Stimulated activated CD4-positive, alpha-beta T cell treated with anti-CD3 and anti-CD28 coated beads, Interleukin-4, amount 100 ng/mL, for 1 hour (primary cell): ENCODE measurements at places on chromosomes 6 and 20.

- DNase-seq: no peak
Measured at GRCh38 chr6:31651602-31652191, 764 bp downstream of the BAG6 start.

GRCh38 chr6:129786548-129786947, 74.6 kb downstream of the TMEM244 start:
- no peak for DNase-seq

- no peak for DNase-seq
Measured at GRCh38 chr6:98067375-98067774, 767.0 kb upstream of the POU3F2 start.

DNA sequence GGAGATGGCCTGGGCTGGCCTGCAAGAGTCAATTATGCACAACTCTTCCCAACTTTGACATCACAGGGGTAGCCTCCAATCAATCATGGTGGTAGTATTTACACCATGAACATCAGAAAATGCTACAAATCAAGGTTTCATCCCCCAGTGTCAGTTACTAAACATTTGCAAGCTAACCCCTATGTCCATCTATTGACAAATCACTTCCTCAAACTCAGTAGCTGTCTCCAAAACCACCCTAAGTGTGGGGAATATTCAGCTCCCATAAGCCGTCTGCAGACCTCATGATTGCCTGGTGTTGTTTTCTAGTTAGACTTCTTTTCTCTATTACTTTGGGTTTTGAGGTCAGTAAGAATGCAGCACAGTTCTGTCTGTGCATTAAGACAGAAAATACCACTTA, 200.8 kb upstream of the RIN2 start:
- DNase-seq: no peak

DNA sequence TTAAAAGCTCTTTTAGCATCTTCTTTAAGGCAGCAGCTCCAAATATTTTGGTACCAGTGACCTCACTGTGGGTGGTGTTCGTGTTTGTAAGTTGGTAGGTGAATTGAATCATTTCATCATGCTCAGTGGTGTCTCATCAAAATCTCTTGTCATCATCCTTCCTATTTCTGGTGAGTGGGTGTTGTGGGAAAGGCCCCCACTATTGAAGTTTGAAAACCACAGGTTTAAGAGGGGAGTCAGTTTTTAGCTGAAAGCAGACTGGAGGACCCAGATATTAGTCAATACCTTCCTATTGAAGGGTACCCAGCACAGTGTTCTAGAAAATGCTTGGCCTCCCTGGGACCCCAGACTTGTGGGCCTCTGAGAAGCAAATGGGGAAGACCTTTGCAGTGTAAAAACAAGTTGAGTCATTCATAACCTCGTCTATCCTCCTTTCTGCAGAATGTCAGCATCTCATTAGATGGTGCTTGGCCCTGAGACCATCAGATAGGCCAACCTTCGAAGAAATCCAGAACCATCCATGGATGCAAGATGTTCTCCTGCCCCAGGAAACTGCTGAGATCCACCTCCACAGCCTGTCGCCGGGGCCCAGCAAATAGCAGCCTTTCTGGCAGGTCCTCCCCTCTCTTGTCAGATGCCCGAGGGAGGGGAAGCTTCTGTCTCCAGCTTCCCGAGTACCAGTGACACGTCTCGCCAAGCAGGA, 3.7 kb downstream of the PIM1 start:
- DNase-seq: peak; percentile 48

- DNase-seq: no peak
Measured at GRCh38 chr6:48388044-48388443, 277.0 kb upstream of the PTCHD4 start.

- no peak for DNase-seq
Measured at GRCh38 chr6:146149770-146150169, 120.9 kb downstream of the GRM1 start.

DNA sequence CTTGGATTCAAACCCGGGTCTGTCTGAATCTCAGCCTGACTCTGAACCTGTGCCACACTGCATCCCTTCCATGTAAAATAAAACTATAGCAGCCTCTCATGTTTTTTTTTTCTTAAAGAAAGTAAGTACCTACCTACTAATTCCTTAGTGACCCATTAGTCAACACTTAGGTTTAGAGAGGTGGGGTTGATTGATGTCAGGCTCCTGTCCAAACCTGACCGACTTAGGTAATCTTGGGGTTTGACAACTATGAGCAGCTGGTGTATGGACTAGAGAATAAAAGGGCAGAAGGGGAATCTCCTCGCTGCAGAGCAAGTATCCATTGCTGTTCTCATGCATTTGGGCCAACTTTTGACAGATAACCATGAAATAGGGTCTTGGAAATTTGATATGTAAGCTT, 6.5 kb downstream of the NKAIN2 start:
- no peak for DNase-seq

GRCh38 chr6:168407842-168408241, 33.1 kb upstream of the SMOC2 start:
- no peak for DNase-seq

- DNase-seq: no peak
Measured at GRCh38 chr6:11228935-11229654, 3.4 kb downstream of the NEDD9 start.

- DNase-seq: no peak
Measured at GRCh38 chr6:148110925-148111324, 231.7 kb upstream of the SASH1 start.

- DNase-seq: no peak
Measured at GRCh38 chr6:136306466-136306865, 16.8 kb upstream of the BCLAF1 start.

DNA sequence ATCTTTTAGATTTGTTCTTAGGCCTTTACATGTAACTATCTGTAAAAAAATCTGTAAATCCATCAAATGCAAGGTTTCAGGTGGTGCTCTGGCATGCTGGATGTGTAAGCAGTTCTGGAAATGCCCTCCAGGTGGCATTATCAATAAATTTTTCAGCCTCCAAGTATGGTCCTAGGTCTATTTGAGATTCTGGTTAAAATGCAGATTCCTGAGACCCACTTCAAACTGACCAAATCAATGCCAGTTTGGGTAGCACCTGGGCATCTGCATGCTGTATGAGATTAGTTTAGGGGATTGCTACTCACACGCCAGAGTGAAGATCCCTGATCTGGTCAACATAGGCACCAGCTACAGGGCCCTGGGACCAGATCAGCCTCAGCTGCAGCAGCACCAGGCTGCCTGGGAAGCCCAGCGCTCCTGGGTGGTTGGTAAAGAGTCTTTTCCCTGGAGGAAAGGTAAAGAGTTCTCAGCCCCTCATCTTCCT, 507.3 kb upstream of the CITED2 start:
- no peak for DNase-seq

DNA sequence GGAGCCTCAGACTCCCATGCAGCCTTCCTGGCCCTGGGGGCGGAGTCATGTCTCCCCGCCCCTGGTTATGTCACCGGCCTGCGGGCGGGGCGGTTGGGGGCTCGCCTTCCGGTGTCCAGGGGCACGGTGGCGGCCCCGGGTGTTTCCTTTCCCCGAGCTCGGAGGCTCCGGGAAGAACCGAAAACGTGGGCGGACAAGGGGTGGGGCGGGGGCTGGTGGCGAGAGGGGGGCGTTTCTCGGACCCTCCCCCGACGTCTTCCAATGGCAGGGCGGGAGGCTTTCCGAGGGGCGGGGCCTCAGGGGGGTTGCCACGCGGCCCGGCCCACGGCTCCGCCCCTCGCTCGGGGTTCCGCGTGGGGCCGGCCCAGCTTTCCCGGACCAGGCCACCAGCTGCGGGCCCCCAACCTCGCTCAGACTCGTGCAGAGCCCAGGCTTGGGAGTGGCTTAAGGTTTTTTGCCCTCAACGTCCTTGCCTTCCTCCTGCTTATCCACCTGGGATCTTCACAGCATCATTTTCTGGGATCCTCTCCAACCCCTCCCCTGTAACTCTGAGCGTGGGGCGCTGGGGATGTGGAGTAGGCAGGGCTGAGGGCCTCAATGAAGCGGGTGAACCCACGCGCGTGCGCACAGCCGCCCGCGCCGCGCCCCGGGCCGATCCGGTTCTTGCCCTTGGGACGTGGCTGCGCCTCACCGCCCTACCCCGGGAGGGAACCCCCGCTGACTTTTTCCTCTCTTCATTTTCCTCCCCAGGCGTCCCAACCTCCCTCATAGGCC, 2.1 kb upstream of the NRN1 start:
- DNase-seq: peak; percentile 53

GRCh38 chr20:6618051-6618450, 149.4 kb upstream of the BMP2 start:
- no peak for DNase-seq

DNA sequence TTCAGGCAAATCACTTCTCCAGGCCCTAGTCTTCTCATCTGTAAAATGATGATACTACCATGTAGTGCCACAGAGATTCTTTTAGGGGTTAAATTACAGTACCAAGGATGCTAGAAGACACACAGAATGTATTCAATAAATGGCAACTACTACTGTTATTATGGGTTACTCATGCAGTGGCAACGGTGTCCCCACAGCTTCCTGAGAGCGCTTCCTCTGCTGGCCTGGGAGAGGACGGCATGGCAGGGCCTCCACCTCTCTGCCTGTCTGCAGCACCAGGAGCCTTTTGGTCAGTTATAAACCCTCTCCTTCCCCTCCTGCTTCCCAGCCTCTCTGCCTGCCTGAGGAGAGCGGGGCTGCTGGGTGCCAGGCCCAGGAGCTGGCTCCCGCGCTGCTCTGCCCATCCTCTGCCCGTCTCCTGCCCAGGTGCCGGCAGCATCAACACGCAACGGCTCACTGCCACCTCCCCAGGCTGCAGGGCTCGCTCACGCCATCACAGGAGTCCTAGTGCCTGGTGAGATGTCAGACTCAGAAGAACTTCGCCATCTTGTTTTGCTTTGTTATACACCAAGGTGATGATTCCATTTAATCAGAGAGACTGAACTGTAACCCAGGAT, 170.6 kb downstream of the FOXC1 start:
- no peak for DNase-seq

GRCh38 chr20:1292620-1293019, 26.5 kb downstream of the SNPH start:
- DNase-seq: no peak

- DNase-seq: no peak
Measured at GRCh38 chr20:19465536-19465935, 253.1 kb downstream of the SLC24A3 start.

DNA sequence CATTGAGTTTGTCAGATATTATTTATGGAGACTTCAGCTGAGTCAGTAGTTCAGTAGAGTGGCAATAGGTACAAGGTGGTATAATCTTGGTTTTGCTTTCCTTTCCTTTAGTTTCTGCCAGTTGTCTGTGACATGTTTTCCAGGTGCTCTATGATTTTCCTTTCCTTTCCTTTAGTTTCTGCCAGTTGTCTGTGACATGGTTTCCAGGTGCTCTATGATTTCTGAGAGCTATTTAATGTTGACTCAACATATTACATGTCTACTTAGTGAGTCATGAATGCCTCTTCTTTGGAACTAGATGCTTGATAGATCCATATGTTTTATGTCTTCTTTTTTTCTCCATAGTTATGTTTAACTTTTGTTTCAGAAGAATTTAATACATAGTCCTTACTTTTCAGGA, 186.4 kb upstream of the DEFB112 start:
- DNase-seq: no peak

DNA sequence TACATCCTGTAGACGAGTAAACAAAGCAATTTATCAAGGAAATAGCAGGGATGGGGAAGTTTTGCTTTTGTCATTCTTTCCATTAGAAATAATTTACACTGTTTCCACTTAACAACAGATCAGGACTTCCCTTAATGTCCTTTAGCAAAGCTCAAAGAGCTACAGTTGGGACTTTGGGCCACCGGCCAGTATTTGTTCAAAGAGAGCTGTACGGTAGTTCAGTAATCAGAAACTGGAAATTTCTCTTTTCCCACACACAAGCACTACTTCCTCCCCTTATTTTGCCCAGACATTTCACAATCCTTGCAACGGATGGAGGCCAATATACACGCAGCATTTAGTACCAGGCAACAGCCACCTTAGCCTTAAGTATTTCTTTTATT, 12.1 kb upstream of the HINT3 start:
- no peak for DNase-seq

- DNase-seq: no peak
Measured at GRCh38 chr6:16200321-16200883, 38.0 kb upstream of the GMPR start.

- DNase-seq: no peak
Measured at GRCh38 chr20:15380770-15381169, 1043.4 kb upstream of the FLRT3 start.

GRCh38 chr20:5402903-5403531, 86.3 kb upstream of the PROKR2 start:
- DNase-seq: no peak

DNA sequence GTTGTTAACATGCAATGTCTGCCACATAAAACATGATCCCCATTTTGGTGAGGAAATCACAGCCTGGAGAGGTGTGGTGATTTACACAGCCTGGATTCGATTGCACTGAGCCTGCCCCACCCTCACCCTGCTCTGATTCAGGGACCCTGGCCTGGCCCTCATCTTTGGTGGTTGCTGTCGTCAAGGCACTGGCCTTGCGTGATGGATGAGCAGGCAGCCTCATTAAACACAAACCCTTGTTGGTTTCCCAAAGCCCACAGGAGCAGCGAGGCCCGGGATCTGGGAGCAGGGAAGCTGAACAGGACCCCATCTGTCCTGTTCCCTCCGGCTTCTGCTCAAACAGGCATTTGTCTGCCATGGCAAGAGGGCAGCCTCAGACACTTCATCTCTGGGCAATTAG, 70.8 kb downstream of the CHMP4B start:
- no peak for DNase-seq

DNA sequence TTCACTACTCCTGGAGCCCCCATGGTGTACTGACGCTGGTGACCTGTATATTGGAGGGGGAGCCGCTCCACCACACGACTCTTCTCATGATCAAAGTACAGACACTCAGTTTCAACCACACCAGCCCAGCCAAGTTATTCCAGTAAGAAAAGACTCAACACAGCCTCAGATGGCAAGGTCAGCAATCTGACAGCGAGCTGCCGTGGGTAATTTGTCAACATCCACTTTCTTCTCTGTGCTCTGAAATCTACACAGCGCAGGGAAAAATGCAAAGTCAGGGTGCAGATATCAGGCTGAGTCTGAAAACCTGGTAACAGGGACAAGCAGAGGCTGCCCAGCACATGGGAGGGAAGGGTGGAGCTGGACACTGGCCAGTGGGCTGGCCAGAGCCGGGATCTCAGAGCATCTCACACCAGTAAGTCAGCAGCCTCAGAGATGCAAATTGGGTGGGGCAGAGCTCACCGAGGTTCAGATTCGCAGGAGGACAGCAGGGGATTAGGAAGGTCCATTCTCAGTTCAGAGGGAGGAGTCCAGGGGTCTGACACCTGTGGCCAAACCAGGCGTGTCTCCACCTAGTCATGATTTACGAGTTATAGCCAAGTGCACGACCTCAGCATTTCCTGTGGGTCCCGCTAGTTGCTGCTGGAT, 44.5 kb upstream of the RPS6KA2 start:
- DNase-seq: no peak

- no peak for DNase-seq
Measured at GRCh38 chr6:76644231-76644630, 571.8 kb upstream of the IMPG1 start.

DNA sequence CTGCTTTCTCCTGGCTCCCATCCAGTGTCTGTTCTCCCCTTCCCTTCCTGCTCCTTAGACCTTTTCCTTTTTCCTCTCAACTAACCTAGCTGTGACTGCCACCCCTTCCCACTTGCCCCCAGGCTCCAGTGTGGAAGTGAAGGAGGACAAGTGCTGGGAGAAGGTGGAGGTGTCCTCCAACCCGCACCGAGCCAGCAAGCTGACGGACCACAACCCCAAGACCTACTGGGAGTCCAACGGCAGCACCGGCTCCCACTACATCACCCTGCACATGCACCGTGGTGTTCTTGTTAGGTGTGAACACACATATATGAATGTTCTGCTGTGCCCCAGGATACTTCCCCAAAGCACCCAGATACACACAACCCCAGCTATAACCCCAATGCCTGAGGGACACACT, 18.5 kb downstream of the CUL9 start:
- no peak for DNase-seq
